ENCODE measurements at places on chromosomes 12 and 14. TPM values are rescaled to one million over a fixed set of nuclear protein-coding genes. Genes with fewer than 3 reads are reported as not detected.

HOXC11 gene
- polyA plus RNA-seq, result not detected

ETFBKMT gene
- 1.0 TPM for polyA plus RNA-seq

ITGA5 gene
- polyA plus RNA-seq, result 61.3 TPM

SLC17A8 gene
- not detected for polyA plus RNA-seq

BCL2L14 gene
- 0.45 TPM for polyA plus RNA-seq

Data from adipose tissue (tissue), 3 donors.